Suppressor macrophage treated with lipopolysaccharide for 1 hour (primary cell): ENCODE measurements at places on chromosomes 1 and 21.

DNA sequence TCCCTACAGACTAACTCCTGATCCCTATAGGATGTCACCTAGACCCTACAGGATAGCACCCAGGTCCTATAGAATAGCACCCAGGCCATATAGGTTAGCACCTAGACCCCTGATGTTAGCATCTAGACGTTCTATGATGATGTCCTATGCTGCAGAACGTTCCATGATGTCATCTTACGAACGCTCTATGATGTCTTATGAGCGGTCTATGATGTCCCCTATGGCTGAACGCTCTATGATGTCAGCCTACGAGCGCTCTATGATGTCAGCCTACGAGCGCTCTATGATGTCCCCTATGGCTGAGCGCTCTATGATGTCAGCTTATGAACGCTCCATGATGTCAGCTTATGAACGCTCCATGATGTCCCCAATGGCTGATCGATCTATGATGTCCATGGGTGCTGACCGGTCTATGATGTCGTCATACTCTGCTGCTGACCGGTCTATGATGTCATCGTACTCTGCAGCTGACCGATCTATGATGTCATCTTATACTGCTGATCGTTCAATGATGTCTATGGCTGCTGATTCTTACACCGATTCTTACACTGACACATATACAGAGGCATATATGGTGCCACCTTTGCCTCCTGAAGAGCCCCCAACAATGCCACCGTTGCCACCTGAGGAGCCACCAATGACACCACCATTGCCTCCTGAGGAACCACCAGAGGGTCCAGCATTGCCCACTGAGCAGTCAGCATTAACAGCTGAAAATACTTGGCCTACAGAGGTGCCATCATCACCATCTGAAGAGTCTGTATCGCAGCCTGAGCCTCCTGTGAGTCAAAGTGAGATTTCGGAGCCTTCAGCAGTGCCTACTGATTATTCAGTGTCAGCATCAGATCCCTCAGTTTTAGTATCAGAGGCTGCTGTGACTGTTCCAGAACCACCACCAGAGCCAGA lies 9.5 kb downstream of the SON start:
- DNase-seq, result no peak

- DNase-seq, result no peak
Measured at GRCh38 chr1:248758352-248758751, 2.8 kb upstream of the LYPD8 start.

DNA sequence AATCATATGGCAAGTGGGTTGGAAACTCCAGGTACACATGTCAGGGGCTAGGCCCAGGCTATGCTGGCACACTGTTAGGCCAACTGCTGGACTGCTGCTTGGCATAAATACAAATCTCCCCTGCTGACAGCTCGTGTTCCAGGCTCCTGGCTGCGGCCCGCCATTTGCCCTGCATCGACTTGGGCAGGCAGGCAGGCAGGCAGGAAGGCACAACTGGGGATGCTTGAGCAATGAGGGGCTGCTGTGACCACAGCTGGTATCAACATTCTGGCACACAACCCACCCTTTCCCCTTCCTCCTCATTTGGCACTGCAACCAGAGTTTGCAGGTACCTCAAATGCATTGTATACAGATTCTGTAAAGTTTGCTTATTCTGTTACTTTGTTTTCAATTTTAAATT lies 53.2 kb downstream of the SAMSN1 start:
- DNase-seq, result no peak

- DNase-seq, result no peak
Measured at GRCh38 chr1:220382994-220383393, 110.7 kb upstream of the RAB3GAP2 start.

DNA sequence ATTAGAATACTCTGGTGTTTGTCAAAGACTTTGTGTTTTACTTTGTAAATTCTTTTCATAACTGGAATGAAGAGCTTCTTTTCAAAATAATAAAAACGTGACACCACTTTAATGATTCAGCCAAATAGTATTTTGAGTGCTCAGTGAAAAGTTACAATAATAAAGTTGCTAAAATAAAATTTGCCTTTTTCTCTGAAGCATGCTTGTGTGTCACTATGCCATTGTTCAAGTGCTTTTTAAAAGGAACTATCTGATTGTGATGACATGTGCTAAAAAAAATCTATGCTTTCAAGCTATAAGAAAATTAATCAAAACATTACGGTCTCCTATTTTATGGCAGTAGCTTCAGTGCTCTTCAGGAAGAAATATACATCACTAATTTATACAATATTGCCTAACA lies 1290.5 kb upstream of the B3GALT2 start:
- no peak for DNase-seq

GRCh38 chr21:34743831-34744230 lies 75.0 kb downstream of the CLIC6 start:
- DNase-seq, result no peak

DNA sequence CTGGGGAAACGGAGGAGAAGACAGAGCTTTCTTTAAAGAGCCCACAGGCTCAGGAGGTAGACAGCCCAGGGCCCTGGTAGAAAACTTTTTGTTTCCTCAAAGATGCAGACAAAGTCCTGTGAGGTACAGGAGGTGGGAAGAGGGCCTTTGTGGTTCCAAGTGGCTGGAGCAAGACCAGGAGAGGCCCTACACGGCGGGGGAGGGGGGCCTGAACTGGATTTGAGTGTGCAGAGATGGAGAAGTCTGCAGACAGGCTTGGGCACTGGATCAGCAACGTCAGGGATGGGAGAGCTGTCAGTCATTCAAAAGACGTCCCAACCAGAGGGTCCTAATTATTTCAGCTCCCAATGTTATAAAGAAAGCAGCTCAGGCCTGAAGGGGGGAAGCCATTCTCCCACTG lies 126.2 kb downstream of the EPHB2 start:
- DNase-seq, result no peak

- peak; percentile 40 for DNase-seq
Measured at GRCh38 chr1:181151378-181152326, 63.2 kb downstream of the IER5 start.

DNA sequence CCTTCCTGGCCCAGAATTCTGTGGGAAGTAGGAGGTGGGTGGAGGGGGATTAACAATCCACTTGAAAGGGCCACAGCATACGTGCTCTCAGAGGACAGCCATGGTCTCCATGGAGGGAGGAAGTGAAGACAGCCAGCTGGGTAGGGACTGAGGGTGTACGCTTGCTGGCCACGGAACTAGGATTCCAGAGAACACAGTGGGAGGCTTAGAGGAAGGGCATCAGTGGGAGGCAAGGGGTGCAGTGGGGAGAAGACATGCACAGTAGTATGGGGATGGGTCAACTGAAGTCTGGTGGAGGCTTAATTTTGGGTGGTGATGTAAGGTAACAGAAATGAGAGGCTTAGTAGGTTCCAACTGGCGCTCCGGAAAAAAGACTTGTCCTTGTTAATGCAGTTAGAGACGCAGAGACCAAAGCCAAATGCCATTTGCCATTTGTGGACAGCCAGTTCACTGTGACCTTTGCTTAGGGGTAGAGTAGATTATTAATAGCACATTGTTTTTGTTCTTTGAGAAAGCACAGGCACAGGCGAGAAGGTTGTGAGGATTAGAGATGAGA lies 103.0 kb downstream of the ZSCAN20 start:
- no peak for DNase-seq

DNA sequence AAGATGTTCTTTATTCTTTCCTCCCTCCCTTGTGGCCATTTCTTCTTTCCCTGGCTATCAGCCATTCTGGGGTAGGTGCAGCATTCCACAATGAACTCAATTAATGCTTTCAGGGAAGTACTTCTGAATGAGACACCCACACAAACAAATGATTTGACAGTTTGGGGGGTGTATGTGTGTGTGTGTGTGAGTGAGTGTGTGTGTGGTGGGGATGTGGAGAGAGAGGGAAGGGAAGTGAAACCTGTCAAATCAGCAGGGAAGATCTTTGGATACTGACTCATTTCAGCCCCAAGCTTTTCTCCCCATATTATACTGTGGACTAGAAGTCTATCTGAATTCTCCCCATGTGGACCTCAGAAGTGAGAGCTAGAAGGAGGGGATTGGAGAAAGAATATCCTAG lies 154.9 kb upstream of the CD34 start:
- DNase-seq, result peak; percentile 95

DNA sequence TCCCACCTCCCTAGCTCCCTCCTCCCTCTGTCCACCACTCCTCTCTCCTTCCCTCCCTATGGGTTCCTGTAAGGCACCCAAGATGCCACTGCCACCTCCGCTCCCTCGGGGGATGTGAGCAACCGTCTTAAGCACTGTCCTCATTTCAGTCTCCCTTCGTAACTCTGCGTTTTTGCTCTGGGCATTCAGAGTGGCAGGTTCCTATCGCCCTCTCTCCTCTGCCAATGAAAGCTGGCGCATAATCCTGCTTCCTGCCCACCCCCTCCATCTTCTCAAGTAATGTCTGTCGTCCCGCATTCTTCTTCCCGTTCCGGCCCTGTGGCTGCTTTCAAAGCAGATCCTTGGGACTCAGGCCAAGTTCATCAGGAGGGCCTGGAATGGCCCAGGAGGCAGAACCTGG lies 253.9 kb upstream of the TMEM51 start:
- no peak for DNase-seq

- DNase-seq, result no peak
Measured at GRCh38 chr1:17559615-17560419, 20.3 kb downstream of the ARHGEF10L start.

- DNase-seq, result peak; percentile 46
Measured at GRCh38 chr1:74180490-74180889, 17.5 kb downstream of the LRRIQ3 start.

DNA sequence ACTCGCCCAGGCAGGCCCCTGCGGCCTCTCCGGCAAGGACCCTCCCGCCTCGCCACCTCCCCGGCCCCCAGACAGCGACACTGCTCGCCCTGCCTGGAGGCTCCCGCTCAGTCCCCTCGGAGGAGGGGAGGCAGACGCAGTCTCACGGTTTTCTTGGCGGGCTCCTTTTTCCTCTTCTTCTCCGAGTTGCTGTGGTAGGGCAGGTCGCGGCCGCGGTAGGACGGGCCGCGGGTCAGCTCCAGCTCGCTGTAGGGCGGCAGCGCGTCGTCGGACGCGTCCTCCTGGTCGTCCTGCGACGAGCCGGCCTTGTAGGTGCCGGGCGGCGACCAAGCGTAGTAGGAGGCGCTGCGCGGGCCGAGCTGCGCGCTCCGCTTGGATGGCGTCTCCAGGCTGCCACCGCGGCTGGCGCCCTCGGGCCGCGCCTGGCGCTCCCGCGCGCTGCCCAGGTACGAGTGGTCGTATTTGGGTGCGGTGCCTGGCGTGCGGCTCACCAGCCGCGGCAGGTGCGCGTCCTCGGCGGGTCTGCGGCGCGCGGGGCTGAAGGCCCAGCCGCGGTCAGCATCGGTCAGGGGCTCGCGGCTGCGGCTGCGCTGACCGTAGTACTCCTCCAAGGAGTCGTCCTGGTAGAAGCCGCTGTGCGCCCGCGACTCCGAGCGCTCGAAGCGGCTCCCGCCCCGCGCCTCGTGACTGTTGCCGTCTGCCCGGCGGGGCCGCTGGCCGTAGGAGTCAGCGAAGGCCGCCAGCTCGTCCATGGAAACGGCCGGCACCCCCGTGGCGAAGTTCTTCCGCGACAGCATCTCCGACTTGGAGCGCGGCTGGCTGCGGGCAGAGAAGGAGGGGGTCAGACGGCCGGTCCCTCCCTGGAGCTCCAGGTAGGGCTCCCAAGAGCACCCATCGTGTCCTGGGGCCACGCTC lies 44.8 kb upstream of the TADA1 start:
- DNase-seq, result peak; percentile 44

- DNase-seq, result peak; percentile 31
Measured at GRCh38 chr1:248805876-248806275, 19.8 kb downstream of the SH3BP5L start.

DNA sequence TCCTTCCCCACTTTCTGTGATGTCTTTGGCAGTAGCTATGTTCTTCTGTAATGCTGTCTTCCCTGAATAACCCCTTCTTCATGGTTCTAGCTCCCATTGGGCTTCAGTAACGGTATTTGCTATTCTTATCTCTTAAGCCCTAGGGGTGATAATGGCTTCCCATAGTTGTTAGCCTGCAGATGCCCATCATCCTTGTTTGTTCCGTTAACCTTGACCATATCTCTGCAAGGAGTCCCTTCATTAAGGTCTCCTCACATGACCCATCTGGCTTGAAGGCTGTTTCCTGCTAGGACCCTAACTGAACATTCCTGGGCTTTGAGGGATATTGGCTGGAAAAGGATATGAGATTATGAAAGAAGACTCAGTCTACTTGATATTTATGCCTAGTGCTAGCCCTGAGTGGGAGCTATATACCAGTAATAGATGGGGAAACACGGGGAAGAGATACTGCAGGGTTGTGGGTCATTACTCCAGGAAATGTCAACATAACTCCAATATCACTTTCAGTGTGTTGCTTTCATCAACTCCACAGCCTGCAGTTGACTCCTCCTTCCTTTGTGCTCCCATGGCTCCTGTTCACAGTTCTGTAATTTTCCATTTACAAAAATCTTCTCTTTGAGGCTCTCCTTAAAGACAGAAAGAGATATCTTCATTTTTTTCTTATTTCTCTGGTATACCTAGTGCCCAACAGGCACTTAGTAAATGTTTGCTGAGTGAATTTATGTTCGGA lies 2.5 kb downstream of the MR1 start:
- DNase-seq, result peak; percentile 85

GRCh38 chr21:43859747-43860214 lies 5.2 kb upstream of the AGPAT3 start:
- no peak for DNase-seq

GRCh38 chr1:29129916-29130315 lies 6.2 kb upstream of the TMEM200B start:
- DNase-seq, result no peak

GRCh38 chr1:229972600-229973296 lies 94.3 kb upstream of the GALNT2 start:
- peak; percentile 29 for DNase-seq

DNA sequence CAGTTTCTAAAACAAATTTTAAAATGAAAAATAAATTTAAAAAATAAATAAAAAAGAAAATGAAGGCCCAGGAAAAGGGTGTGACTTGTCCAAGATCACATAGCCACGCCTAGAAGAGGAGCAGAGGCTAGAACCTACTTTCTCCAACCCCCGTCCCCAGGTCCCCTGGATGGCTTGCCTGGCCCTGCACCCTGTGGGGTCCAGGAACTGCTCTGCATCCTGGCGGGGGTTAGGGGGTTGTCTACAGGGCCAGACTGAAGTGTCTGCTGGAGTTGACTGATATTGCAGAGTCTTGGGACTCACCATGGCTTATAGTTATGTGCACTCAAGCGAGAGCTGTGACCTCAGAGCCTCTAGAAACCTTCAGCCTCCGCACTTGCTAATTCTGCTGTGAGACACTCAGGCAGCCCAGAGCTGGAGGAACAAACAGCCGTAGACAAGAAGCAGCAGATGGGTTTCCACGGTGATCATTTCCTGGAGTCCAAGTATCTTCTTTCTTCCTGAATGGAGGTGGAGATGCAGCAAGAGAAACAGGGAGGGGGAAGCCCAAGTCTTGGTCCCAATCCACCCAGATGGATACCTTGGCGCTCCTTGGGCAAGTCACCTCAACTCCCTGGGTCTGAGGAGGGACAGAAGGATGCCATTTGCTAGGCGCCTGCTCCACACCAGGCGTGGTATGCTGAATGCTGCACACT lies 5.2 kb upstream of the EXTL1 start:
- DNase-seq, result no peak

- no peak for DNase-seq
Measured at GRCh38 chr21:28548291-28548690, 444.4 kb downstream of the LTN1 start.
